Ecto neural progenitor cell (in vitro differentiated cells): ENCODE measurements at places on chromosomes 5 and 9.

GRCh38 chr5:118033686-118034338 is 954.5 kb downstream of the DTWD2 start:
- DNase-seq, result no peak

DNA sequence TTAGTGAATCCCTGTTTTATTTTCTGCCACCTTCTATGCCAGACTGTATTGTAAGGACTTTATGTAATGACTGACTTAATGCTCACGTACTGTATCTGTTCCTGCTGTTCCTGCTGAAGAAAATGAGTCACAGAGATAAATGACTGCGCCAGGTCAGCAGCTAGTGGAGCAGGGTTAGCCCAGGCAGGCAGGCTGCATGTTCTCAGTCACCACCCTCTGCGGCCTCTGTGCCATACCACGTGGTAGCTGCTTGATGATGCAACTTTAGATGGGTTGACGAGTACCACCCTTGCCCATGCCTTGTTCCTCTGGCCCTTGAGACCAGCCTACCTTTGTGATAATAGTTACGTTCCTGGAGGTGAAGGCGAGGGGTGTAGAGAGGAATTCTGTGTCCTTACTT is 161.9 kb downstream of the TRIO start:
- no peak for DNase-seq

DNA sequence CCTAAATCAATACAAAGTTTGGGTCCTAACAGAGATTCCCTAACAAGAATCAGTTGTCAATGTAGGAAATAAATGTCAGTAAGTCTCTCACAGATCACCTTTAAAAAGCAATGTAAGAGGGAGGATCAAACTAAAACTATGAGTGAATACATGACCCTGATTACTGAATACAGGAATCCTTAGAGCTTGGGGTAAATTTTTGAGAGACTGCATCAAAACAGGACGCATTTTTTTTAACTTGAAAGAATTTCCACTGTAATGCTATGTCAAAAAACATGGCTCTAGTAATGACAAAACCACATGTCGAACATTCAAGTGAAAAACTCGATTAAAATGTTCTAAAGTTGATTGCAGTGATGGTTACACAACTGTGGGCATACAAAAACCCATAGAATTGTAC is 21.9 kb downstream of the ZDHHC21 start:
- no peak for DNase-seq

DNA sequence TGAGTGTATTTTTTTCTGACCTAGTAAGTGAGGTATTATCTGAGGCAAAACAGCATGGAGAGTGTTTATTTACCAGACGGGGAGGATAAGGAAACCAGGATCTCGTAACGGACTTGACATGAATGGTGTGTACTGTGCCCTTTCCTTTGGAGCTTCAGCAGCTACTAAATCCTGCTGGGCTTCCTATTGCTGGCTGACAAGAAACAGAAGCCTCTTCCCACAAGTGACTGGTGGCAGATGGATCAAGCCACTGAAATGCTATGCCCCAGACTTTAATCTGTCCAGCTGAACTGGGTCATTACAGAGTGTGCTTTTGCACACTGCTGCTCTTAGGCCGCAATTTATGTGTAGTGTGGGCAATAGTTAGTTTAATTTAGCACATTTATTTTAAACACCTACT is 162.7 kb upstream of the MRPS30 start:
- DNase-seq, result peak; percentile 48

DNA sequence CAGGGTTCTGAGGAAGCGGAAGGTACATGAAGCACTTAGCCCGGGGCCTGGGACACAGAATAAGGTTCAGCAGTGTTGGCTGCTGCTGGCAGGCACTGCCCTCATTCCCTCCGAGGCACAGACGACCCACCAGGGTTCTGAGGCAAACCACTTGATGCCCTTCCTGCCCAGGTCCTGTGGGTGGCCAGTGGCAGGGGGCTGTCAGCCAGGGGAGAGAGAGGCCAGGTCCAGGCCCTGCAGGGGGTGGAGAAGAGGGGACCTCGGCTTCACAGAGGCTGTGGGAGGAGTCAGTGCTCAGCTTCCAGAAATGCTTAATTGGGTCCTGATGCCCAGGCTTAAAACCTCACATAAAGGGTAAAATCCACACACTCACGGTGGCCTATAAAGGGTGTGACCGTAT is 4.4 kb upstream of the ZDHHC12 start:
- DNase-seq, result no peak

DNA sequence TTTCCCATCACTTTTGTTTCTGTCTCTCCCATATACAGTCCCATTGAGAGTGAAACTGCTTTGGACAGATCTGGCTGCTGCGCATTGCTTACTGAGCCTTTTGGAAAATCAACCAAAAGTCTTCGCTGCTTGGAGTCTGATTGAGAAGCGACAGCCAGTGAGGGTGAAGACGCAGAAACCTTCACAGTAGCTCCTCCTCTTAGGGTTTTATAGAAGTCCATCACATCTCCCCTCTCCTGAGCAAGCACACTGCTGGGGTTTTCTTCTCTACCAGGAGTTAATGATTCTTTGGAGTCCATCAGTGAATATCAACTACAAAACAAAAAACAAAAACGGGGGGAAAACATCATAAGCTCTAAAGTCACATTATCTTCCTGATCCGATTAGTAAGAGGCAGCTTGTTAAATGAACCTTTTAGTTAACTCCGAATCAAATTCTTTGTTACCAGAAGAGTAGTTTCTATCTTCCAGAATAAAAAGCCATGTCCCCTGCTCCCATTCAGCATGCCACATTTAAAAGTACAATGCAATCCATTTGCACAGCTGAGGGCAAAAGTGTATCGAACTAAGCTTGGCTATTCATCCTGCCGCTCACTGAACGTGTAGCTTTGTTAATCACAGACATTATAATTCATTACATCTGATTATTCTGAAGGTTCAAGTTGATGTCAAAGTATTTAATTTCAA is 2.8 kb downstream of the NR3C1 start:
- no peak for DNase-seq
